ENCODE measurements at places on chromosomes 4 and X. TPM values are rescaled to one million over a fixed set of nuclear protein-coding genes. Genes with fewer than 3 reads are reported as not detected.

PDE6B gene
- total RNA-seq = 4.1 TPM

CXCL3 gene
- total RNA-seq = 1.0 TPM

PNCK gene
- total RNA-seq = 9.4 TPM

CDKL5 gene
- total RNA-seq = 3.7 TPM

TRMT2B gene
- total RNA-seq = 17.1 TPM

USP51 gene
- total RNA-seq = 9.4 TPM

GAGE12F gene
- total RNA-seq = not detected

PHEX gene
- 0.57 TPM for total RNA-seq

Data from neural crest cell (in vitro differentiated cells).